ENCODE measurements at places on chromosomes 13 and 19.

DNA sequence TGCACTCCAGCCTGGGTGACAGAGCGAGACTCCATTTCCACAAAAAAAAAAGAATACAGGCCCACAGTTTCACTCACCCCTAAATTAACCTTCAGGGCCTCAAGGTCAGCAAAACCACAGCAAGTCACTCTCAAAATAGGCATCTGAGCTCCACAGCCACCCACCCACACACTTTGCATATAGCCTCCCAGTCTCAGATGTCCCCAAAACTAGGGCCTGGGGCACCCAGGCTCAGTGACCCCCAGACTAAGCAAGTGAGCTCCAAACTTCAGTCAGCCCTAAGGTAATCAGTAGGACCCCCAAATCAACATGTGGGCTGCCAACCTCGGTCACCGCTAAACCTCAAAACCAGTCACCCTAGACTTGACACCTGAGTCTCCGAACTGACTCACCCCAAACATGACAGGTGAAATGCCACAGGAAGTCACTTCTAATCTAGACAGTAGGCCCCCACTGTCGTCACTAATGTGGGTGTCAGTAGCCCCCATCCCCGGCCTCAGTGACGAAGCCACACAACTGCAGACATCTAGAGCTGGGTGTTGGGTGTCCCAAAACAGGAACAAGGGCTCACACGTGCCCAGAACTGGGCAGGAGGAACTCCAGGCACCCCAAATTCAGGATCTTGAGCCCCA is 13.9 kb downstream of the RABAC1 start:
- DNase-seq = no peak

- DNase-seq = no peak
Measured at GRCh38 chr13:91773591-91774227, 375.3 kb downstream of the GPC5 start.

DNA sequence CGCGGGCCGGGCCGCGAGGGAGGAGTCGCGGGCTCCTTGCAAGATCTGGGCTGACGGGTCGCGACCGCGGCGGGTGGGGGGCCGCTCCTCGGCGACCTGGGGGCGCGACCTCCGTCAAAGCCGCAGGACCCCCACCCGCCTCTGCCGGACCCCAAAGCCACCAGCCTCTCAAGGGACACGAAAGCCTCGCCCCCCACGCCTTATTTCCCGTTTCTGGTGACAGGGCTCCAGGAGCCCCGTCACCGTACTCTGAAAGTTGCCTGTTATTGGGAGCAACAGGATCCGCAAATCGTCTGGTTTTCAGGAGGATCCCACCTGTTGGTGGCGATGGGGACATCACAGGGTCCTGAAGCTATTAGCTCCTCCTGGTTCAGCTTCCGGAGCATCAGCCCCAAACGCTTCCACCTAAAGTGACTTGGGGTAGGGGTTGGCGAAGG is 530 bp downstream of the MAU2 start:
- DNase-seq = peak; percentile 29

GRCh38 chr13:58446979-58447378 is 815.4 kb downstream of the PCDH17 start:
- no peak for DNase-seq

DNA sequence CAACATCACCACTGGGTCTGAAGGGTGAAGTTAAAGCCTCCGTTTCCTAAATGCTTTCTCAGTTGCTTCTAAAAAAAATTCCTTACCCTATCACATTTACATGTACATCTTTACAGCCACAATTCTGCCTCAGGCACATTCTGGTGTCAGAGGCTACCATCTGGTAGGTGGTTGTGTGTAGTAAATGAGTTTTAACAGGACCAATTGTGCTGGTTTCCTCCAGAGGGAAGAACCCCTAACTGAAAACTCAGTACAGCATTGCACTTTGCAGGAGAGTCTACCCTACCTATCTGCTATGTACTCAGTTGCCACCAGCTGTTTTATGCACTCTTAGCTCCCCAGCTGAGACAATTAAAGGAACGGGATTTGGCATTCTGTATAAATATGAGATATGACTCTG is 1576.5 kb downstream of the PCDH9 start:
- no peak for DNase-seq

DNA sequence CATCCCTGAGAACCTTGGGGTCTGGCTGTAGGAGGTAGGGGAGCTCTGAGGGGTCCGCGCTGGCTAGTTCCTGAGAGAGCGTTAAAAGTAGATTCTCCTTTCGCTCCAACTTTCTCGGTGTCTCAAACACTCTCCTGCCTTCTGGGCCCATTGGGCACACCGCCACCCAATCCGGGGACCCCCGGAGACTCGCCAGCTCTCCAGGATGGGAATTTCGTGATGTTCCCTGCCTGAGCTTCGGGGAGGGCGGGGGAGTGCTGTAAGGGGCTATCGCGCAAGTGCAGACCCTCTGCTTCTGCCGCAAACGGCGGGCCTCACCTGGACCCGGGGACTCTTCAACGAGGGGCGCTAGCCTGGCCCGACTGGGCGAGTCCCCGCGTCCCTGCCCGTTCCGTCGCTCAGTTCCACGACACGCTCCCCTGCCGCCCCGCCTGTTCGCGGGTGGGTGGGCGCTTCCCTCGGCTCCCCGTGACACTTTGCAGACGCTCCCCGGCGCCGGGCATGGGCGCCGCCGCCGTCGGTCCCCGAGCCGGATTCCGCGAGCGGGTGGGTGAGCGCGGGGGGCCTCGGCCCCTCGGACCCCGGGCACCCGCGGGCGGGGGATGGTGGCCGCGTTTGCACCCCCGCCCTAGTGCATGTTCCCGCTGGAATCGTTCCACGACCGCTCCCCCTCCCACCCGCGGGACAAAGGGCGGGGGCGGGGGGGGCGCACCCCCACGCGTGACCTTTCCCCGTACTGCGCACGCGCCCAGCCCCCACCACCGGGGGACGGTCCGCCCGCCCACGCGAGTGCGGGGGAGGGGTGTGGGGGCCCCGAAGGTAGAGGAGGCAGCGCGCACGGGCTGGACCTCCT is at the start of gene CCDC106:
Gene CCDC106, plus strand, starts transcription at position 481 of the 853 bp plus-strand sequence. CDS start 835 bp downstream, outside the sequence.
- peak; percentile 80 for DNase-seq

- no peak for DNase-seq
Measured at GRCh38 chr13:34469196-34469986, 472.7 kb upstream of the NBEA start.

All from KBM-7 (cell line).